ENCODE measurements at places on chromosomes 4 and X. TPM values are rescaled to one million over a fixed set of nuclear protein-coding genes. Genes with fewer than 3 reads are reported as not detected.
A peak's percentile ranks its signal among the peaks of the same experiment; 100 is the strongest.

DNA sequence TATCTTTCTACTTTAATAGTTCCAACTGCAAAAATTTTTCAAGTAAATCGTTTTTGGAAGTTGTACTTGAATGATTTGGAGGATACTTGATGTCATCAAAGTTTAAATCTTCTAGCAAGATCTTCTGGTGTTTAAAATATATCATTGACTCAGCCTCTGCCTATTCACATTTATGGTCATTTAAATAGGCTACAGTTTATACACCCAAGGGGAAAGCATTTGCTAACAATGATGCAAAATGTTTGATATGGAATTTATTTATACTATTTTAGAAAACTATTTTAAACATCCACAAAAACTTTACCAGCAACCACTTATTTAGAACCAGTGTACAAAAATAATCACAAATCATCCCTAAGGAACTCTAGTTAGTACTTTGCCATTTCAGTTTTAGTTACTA lies 123.3 kb upstream of the STIM2 start:
- DNase-seq: no peak

GRCh38 chr4:6573551-6573950 lies 1.4 kb upstream of the MAN2B2 start:
- DNase-seq: no peak

- no peak for DNase-seq
Measured at GRCh38 chr4:173763389-173763788, 233.4 kb upstream of the HAND2 start.

BEX1 gene
- 10.6 TPM for total RNA-seq

DNA sequence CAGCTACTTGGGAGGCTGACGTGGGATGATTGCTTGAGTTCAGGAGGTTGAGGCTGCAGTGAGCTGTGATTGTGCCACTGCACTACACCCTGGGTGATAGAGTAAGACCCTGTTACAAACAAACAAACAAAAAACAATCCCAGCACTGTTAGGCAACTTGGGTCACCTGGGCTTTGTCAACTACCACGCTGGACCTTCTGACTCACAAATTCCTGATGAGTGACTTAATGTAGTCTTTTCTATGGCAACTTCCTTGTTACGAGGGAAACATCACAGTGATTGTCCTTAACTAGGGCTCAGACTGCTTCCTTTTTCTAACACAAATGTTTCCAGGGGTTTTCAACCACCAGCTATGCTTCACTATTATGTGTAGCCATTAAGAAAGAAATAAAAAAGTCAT lies 128.8 kb upstream of the GPC4 start:
- DNase-seq: no peak

DNA sequence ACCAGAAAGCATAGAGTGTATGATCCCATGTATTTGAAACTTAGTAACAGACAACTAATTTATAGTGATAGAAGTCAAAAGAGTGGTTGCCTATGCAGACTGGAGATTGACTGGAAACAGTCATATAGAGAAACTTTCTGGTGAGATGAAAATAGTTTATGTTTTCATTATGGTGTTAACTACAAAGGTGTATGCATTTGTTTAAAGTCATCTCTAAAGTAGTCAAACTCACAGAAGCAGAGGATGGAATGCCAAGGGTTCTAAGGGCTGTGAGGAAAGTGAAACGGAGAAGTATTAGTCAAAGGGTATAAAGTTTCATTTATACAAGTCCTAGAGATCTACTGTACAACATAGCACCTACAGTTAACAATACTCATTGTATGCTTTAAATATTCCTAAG lies 45.8 kb downstream of the ENOX2 start:
- no peak for DNase-seq

DNA sequence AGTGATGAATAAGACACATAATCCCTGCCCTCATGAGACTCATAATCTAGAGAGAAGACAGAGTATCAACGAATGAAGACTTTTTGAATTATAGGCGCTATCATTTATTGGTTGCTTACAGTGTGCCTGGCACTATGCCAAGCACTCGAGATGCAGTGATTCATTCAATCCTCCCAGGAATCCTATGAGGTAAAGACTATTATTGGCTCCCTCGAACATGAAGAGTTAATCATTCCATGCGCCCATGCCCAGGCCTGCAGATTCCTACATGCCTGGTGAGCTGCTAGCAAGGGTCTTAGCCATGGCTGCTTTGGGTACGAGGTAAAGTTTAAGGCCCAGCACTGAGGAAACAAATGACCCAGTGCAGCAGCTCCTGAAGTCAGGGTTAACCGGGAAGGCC lies 47.0 kb downstream of the TEX13B start:
- DNase-seq: no peak

VCX2 gene
- not detected for total RNA-seq

AIMP1 gene
- total RNA-seq: 36.1 TPM

IL3RA gene
- total RNA-seq: 3.0 TPM

DNA sequence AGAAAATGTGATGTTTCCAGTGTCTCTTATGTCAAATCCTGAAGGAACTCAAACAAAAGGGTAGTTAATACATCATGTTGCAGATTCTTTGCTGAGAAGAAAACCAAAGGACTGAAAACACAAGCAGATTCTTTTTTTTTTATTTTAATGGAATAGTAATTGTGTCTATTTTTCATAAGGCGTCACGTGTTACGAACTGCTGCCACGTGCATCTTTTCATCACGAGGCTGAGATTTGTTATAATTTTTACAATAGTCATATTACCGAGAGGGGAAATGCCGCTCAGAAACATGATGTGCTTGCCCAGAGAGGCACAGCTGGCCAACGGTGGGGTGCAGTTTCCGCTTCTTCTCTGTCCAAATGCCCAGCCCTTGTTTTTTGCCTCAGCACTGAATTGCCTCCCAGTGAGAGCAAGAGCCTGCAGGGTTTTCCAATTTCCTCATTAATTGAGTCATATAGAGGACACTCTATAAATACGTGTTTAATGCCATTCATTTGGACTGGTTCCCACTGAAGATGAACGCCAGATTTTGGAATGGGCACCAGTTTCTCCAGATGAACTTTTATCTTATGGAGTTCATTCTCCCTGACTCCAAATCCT lies 225.3 kb downstream of the STK32B start:
- DNase-seq: no peak

DNA sequence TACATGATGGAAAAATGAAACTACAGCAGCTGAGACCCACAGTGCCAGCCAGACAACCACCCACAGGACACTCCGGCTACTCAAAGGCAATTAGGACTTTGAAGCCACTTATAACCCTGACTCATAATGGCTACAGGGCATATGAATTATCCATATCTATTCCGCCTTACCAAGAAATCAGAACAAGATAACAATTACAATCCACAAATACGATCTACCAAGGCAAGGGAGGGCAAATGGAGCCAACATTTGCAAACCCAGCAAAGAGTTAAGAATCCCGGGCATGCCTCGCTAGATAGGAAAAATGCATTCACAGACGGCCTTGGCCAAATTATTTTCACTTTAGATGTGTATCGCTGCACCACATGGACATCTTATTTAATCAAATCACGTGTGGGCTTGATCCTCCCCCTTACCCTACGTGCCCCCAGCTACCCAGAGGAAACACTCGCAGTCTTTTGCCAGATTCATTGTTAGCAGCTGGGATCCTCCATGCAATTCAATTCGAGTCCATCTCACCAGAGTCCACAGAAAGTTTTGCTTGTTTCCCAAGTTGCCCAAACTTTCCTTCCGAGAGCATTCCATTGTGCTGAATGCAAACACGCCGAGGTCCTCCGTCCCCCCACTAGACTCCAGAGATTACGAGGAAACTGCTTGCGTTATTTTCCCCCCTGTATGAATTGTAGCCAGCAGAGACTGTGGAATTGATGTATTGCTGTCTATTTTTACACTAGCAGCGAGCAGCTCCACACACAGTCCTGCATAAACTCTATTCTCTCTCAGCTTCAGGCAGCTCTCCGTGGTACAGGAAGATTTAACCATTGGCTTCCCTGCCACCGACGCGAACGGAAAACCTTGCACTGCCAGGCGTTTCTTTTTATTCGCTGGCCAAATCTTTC lies 1.2 kb downstream of the PPARGC1A start:
- no peak for DNase-seq

DNA sequence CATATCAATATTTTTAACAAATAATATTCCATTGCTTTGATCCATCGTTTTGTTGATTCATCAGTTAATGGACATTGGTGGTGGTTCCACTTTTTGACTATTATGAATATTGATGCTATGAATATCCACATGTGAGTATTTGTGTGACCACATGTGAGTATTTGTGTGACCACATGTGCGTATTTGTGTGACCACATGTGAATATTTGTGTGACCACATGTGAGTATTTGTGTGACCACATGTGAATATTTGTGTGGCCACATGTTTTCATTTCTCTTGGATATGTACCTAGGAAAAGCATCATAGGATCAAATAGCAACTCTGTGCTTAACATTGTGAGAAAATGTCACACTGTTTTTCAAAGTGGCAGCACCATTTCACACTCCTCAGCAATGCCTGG lies 433.6 kb upstream of the FRG1 start:
- no peak for DNase-seq

- no peak for DNase-seq
Measured at GRCh38 chr4:93201471-93202096, 627.0 kb upstream of the ATOH1 start.

DNA sequence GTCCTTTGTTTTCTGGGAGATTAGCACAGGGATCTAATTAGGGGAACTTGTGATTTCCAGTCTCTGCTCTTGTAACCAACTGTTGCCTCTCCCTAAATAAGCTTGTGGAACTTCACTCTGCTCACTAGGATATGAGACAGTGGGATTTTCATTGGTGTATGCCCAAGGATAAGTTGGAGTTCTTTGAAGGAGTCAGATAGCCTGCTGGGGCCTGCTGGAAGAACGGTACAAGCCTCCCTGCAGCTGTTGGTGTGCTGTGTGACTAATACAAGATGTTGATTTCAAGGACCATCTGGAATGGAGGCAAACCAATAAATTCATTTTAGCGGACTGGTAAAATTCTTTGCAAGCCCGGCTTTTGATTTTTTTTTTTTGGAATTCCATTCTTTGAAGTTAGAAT lies 167.0 kb downstream of the AASDH start:
- DNase-seq: no peak

DNA sequence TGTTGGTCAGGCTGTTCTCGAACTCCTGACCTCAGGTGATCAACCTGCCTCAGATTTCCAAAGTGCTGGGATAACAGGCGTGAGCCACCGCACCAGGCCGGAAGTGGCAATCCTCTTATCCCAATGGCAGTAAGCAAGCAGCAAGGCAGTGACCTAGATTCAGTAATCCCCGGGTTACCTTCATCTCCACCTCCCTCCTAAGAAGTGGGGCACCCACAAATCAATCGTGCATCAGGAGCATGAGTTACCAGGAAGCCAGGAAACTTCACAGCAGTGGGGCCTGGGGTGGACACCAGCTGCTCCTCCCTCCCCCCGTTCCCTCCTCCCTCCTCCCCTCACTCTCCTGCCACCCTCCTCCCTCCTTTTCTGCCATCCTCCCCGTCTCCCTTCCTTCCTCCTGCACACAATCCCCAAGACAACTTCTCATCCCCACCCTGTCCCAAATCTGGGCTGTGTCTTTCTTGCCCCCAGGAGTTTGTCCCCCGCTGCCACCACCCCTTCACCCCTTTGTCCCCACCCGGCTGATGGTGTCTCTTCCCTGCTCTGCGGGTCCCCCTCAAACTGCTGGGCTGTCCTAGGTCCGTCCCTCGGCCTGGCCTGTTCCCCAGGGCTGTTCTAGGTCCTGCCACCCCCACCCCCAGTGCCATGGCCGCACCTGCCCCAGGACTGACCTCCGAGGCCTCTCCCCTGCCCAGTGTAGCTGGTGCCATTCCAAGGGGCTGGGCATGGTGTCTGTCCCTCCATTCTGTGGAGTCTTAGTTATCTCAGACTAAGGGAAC lies 2.2 kb downstream of the PDE6B start:
- DNase-seq: no peak

DNA sequence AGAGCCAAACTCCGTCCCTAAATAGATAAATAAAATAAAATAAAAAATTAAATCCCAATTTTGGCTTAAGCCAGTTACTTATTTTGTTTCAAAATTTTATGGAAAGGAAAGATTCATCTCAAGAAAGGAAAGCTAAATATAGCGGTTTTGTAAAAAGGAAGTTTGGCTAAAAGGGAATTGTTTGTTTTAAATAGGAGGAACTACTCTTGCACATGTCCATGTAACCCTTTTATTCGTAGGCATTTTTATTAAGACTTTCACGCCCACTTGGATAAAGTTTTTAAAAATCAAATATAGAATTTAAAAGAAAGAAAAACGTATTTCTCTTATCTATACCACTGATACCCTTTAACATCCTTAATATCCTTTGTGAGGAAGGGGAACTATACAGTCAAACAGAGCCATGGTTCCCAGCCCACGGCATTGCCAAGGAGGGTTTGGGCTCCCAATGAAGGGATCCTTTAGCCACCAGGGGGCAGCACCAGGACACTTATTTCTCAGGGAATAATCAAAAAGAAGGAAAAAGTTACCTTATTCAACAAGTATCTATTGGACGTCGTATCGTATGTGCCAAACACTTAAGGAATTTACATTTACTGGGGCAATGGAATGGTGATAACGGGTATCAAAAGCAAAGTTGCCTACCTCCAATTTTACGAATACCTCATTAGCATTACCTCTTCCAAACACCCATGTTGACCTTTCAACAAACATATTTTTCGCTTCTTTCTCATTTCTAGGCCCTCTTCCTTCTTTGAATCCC lies 27.7 kb downstream of the CDKN2AIP start:
- DNase-seq: peak; percentile 90

DNA sequence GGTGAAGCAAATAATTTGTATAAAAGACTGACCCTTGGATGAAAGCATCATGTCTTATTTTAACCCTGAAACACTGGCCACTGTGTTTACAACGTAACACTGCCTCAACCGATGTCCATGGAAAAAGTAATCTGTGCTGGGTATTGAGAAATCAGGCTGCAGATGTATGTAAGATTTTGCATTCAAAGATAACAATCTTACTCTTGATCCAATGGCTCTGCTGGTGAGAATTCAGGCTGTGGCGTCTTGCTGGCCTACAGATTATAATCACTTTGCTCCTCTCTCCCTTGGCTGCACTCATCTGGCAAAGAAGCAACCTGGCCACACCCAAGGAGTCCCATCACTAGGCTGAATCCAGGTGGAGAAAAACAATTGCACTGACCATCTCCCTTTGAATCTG lies 7.5 kb downstream of the ADGRA3 start:
- DNase-seq: no peak

DNA sequence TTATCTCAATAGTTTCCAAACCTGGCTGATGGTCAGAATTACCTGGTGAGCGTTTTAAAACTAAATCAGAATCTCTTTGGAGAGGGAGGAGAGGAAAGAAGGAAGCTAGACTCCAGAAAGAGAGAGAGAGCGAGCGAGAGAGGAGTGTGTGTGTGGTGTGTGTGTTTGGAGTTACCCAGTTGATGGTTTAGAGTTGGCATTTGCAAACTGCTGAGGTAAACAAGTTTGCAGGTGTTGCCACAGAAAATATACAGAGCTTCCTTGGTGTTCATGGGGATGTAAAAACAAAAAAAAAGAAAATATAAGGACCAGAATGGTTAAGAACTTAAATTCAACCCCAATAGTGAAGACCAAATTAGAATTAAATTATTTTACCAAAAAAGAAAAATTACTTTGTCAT lies 26.4 kb upstream of the LAP3 start:
- no peak for DNase-seq

GRCh38 chr4:106041294-106042002 lies 146.2 kb downstream of the NPNT start:
- no peak for DNase-seq
